ENCODE measurements at places on chromosomes 7 and 10. TPM values are rescaled to one million over a fixed set of nuclear protein-coding genes. Genes with fewer than 3 reads are reported as not detected.

UFSP1 gene
- total RNA-seq = 8.4 TPM

SMKR1 gene
- total RNA-seq = 6.6 TPM

POU6F2 gene
- total RNA-seq = 2.4 TPM

SFRP5 gene
- 3.2 TPM for total RNA-seq

DNA sequence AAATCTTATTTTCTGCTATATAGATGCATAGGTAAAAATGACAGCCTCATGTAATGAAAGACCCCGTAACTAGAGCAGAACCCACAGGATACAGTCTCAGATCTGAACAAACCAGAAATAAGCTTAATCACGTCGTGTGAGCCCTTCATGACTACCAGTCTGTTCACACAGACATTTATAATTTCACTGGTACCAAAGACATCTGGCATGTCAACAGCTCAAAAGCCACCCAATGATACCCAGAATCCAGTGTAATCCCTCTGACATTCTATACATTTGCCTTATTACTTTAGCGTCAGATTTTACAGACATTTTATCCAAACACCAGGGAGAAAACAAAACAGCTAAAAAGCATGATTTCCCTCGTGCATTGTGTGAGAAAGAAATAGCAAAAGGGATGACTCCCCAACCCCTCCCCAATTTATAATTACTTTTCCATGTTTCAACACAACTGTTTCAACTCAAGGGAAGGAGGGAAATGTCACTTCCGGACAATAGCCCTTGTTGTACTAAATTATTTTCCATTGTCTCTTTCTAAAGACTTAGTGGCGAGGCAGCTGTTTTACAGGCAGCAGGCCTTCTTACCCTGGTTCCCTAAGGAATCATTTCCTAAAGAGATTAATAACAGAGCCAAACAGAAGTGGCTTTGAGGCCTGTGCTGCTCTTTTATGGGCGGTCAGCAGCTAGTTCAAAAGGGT, 33.2 kb downstream of the DOCK4 start:
- no peak for DNase-seq

DNA sequence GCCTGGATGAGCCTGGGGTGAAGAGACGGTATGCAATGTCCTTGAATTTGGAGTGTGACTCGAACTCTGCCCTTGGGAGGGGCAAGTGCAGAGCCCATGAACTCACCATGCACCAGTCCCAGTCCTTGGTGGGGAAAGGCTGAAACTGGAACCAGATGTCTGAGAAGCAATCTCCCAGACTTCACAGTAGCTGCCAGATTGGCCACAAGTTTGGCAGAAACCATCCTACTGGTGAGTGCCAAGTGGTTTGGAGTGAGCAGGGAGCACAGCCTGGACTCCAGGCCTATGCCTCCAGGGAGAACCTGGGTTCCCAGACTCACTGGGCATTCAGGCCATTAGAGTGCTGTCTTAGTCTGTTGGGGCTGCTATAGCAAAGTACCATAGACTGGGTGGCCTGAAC, 99.6 kb upstream of the LYZL1 start:
- DNase-seq = no peak

DNA sequence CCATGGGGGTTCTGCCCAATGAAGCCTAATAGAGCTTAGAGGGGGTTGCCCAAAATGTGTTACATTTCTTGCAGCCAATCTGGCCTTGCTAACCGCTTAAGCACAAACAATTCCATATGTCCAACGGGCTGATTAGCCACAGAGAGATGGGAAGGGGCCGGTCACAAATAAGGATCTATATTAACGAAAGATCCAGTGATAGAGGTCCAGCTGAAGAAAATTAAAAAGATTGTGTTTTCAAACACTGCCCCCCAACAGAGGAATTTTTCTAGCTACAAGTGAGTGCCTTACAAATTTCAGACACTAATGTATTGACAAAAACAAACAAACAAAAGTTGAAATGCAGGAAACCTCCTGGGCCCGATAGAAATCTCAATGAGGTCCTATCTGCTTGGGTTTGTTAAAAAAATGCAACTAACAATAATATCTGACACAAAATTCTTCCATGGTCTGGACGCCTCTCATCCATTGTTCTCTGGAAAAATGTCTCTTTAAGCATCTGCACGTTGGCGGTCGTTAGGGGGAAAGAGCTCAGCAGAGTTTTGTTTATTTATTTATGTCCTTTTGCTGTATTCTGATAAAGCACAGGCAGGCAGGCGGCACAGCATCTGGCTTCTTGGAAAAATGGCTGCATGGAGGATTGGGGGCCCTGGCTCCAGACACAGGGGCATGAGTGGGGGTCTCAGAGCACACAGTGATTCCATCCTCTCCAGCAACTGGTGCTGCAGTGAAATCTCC, 402.0 kb downstream of the RPS24 start:
- no peak for DNase-seq

DNA sequence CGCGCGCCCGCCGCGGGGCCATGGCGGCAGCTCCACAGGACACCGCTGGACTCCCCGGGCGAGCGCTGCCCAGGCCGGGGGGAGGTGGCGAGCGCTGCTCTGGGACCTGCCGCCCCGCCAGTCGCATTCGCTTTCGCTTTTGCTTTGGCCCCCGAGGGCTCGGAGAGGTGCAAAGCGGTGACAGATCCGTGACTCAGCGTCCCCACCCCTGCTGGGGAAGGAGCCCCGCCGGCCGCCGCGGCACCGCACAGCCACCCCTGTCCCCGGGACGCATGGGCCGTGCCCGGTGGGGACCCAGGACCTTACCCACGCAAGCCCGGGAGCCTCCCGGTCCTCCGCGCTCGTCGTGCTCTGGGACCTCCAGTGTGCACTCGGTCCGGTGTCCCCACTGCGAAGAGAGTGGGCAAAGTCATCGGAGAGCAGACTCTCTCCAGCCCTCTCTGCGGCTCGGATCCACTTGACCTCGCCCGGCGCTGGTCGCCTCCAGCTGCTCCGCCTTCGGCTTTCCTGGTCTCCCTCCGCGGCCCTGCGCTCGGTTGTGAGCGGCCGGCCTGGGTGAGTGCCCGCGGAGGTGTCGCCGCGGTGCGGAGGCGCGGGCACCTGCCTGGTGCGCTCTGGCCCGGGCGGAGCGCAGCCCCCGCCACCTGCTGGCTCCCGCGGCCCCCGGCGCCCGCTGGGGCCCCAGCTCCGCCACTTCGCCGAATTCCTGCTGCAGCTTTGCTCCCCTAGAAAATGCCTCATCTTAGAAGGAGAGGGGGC, at the start of gene IL15RA:
Gene IL15RA, minus strand, starts transcription at position 73 of the 759 bp plus-strand sequence. Its CDS starts 51 bp downstream, at position 22.
- DNase-seq = peak; percentile 53

DNA sequence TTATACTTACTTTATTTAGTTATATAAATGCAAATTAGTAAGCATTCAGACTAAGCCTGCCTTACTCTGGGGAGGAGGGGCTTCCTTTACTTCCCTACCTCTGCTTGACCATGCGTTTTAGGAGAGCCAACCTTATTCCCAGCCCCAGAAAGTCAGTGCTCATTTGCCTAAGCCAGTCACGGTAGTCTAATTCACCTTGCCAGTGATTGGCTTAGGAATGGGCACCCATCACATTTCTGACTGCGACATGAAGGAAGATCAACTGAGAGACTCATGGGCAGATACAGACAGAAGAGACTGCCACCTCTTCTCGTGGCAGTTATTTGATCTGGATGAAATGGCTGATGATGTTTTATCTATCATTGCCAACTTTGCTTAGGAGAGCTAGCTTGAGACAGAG, 29.5 kb downstream of the RPA3 start:
- no peak for DNase-seq

DNA sequence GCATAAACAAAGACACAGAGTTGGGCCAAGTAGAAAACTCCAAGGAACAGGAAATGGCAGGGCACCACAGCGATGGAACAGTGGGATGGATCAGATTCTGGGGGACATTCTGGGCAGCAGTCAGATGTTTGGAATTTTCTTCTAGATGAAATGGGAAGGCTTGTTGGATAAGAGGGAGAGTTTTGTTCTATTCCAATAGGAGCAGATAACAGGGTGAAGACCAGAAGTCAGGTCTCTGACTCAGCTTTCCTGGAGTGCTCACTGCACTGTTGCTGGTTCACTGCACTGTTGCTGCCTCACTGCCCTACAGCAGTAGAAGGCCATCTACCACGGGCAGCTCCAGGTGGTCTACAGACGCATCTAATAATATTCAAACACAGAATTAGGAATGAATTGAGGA, 135.6 kb downstream of the ATE1 start:
- DNase-seq = no peak

GRCh38 chr7:40297741-40298311, 163.0 kb downstream of the SUGCT start:
- DNase-seq = no peak

DNA sequence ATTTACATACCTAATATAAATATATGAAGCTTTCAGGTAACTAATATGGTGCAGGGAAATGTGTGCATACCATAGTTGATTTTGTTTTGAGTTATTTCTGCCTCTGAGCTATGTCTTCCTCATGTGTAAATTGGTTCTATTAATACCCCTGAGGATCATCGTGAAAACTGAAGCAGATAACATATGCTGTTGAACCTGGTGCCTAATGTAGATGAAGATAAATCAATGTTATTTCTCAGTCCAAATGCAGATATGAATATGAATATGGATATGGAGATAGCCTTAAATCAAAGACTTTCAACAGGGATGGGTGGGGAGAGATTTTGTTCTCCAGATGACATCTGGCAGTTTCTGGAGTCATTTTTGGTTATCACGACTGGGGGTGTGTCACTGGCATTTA, 122.3 kb upstream of the ANKRD30A start:
- DNase-seq = no peak

GRCh38 chr10:11529276-11529903, 82.1 kb downstream of the USP6NL start:
- DNase-seq = no peak

DNA sequence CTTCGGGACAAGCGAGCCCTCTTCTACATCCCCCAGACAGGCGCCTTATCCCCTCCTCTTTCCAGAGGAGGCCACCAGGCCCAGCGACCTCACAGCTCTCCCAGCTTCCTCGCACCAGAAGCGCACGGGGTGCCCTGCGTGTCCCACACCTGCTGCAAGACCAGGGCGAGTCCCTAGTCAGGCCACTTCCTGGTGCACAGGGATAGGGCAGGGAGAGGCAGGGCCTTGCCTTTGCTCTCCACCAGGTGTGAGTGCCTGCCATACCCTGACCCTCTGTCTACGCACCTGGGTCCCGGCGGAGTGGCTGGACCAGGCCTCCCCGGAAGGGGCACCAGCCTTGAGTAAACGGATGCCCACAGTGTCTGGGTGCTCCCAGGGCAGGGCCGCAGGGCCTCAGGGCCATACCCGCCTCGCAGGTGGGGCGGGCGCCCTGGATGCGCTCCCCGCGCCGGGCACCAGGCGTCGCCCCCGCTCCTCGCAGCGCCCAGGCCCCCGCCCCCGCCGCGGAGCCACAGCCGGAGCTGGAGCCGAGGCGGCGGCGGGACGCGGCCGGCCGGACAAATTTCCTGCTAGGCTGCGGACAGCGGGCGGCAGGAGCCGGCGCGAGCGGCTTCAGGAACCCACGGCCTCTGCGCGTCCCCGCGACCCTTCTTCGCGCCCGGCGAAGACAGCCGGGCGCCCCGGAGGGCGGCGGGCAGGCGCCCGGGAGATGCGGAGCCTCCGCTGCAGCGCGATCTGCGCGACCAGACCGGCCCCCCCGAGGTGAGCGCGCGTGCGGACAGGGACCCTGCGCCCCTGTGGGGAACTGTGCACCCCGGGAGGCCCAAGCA, at the start of gene PTPRE:
Gene PTPRE, plus strand, starts transcription at position 556 of the 830 bp plus-strand sequence. CDS start 133,779 bp downstream, outside the sequence.
- DNase-seq = peak; percentile 48

DNA sequence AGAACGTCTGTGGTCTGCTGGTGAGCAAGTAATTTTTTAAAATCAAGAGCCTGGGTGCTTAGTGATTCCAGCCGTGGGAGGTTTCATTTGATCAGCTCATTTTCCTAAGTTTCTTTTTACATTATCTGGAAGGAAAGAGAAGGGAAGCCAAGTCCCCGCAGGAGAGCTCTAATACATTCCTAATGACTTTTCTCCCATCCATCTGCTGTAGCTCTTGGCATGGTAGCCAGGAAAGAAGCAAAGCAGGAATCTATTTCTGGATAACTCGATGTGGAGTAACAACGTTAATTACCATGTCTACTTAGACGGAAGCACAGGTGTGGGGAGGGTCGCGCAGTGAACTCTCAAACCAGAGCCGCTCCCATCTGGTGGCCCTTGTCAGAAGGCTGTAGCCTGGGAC, 121.9 kb downstream of the PAXIP1 start:
- DNase-seq = no peak

DNA sequence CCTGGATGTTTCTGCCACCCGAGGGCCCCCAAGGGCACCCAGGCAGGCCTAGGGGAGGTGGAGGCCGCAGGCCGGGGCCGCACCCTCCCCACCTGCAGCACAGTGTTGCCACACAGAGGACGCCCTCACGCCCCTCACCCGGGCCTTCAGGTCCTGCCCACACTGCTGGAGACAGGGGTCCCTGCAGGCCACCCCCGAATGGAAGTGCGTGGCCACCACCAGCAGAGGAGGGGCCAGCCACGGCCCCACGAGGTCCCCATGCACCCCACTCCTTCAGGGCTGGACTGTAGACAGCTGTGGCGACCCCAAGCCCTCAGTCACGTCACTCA, 35.4 kb downstream of the ADAP1 start:
- DNase-seq = no peak

- DNase-seq = no peak
Observed at GRCh38 chr10:64071218-64071617, 550.0 kb downstream of the REEP3 start.

- DNase-seq = peak; percentile 47
Observed at GRCh38 chr10:101354328-101355071, 535 bp downstream of the BTRC start.

GRCh38 chr10:31322647-31323046, 3.6 kb downstream of the ZEB1 start:
- DNase-seq = no peak

DNA sequence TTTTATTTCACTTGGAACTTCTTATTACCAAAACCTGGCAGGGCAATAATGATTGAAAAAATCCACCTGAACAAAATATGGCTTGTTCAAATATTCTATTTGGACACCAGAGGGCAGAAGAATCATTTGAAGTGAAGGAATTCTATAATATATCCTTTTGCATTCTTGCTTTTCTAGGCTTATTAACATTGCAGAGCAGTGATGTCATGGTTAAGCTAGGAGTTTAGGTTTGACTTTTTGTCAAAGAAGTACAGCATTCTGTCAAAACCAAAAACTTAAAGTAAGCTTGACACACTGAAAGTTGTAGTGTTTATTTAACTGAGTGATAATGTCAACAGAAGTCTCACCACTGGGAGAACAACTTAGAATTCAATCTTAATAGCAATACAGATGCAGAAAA, 156.0 kb downstream of the SEMA3D start:
- no peak for DNase-seq

DNA sequence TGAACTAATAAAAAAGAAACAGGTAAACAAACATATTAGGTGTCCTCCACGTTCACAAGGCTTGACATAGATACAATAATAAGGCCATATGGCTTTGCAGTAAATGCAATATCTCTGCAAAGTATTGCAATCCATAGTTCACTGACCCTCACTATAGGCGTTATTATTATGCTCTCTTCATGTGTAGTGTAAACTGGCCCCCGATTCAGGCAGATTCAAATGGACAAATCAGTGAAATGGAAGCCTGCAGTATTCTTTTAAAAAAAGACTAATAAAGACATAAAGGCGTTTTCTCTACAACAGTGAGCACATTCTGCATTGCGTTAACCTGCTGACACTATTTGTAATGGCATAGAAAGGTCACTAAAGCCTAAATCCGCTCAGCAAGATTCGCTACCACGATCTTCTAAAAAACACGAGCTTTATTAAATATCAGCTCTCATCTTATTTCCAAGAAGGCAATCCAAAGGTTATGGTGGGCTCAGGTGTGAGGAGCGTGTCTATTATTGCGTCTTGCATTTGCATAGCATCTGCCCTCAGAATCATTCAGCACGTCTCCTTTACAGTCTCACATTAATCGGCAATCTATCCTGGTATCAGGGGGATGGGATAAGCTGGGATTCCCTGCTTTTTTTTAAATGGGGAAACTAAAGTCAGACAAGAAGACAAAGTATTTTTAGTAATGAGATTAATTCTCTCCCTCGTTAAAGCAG, 36.2 kb downstream of the FRMD4A start:
- no peak for DNase-seq

All from prostate gland (tissue), 2 donors.